ENCODE measurements at places on chromosomes 4 and X.

GRCh38 chr4:170001745-170002267 lies 24.4 kb downstream of the MFAP3L start:
- DNase-seq: no peak

- DNase-seq: no peak
Observed at GRCh38 chrX:69139516-69139915, 25.7 kb downstream of the PJA1 start.

DNA sequence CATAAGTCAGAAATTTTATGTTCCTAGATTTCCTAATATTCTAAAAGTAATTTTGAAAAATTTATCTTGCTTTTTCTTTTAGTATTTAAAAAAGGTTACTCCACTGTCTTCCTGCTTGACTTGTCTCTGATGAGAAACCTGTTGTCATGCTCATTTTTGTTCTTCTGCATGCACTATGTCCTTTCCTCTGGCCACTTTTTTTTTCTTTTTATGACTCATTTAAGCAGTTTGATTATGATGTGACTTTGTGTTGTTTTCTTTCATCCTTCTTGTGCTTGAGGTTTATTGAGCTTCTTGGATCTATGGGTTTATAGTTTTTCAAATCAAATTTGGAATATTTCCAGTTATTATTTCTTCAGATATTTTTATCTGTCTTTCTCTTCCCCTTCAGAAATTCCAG lies 12.0 kb upstream of the UFSP2 start:
- no peak for DNase-seq

DNA sequence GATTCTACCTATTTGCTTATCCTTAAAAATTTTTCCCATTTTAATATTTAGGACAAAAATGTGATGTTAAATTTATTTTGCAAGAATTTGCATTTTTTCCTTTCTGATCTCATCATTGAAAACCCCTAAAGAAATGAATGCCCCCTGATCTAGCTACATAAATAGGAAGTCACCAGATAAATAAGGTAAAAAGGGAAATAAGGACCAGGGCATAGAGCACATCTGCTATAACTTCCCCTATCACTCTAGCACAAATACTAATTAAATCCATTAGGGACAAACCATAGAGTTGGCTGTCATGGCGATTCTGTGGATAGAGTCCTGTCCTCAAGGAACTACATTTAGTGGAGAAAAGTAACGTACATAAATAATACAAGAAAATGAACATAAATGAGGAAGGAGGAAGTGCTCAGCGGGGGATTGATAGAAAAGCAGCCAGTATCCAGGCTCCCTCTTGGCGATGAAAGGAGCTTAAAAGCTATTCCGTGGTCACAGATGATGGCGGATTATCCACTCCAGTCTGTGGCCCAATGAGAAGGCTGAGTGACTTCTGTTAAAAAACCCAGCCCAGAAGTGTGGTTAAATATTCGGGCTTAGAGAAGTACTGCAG lies 76.9 kb upstream of the RPL34 start:
- no peak for DNase-seq

GRCh38 chrX:15926622-15927021 lies 72.0 kb upstream of the AP1S2 start:
- no peak for DNase-seq

- no peak for DNase-seq
Observed at GRCh38 chr4:11297627-11298026, 131.1 kb downstream of the HS3ST1 start.

DNA sequence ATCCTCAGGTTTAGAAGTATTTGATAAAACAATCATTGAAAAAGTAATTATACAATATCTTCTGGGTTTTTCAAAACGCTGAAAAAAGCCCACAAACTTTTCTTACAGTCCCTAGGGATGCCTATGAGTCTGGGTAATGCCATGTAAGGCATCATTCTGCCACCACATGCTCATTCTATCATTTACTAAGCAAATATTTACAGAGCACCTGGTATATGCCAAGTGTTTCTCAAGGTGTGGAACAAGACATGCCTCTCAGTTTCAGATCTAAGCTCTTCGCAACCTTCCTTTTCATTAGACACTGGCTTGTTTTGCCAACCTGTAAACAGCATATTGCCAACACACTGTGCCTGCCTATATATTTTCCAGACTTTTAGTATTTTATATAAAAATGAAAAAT lies 17.7 kb downstream of the MID1 start:
- DNase-seq: no peak

GRCh38 chr4:93501244-93501643 lies 327.3 kb upstream of the ATOH1 start:
- DNase-seq: no peak

- DNase-seq: no peak
Observed at GRCh38 chr4:24630937-24631336, 46.6 kb upstream of the DHX15 start.

- DNase-seq: no peak
Observed at GRCh38 chrX:46715530-46715929, 43.4 kb downstream of the SLC9A7 start.

Data from stimulated activated CD8-positive, alpha-beta memory T cell treated with anti-CD3 and anti-CD28 coated beads, Interleukin-2, amount 100 ng/mL, for 48 hours (primary cell).